ENCODE measurements at places on chromosomes 11 and 22. TPM values are rescaled to one million over a fixed set of nuclear protein-coding genes. Genes with fewer than 3 reads are reported as not detected.

The EMID1 gene
- not detected for total RNA-seq

The PGR gene
- total RNA-seq, result 4.1 TPM

The TALDO1 gene
- 117 TPM for total RNA-seq

The FAM83F gene
- under 0.01 TPM for total RNA-seq

The PLA2G3 gene
- total RNA-seq, result 0.33 TPM

The PATE2 gene
- total RNA-seq, result 0.22 TPM

The RHOD gene
- total RNA-seq, result 14.7 TPM

The NAT10 gene
- 19.3 TPM for total RNA-seq

The HORMAD2 gene
- not detected for total RNA-seq

The WNT11 gene
- not detected for total RNA-seq

The CEP126 gene
- total RNA-seq, result 1.6 TPM

The TMEM25 gene
- 13.0 TPM for total RNA-seq
